ENCODE measurements at places on chromosomes 6 and 20. TPM values are rescaled to one million over a fixed set of nuclear protein-coding genes. Genes with fewer than 3 reads are reported as not detected.
A peak's percentile ranks its signal among the peaks of the same experiment; 100 is the strongest.

LY6G5B gene
- 5.6 TPM for polyA plus RNA-seq

PRDM13 gene
- not detected for polyA plus RNA-seq

TAGAP gene
- polyA plus RNA-seq: 7.8 TPM

SOBP gene
- 19.1 TPM for polyA plus RNA-seq

POM121L2 gene
- not detected for polyA plus RNA-seq

ARHGAP40 gene
- not detected for polyA plus RNA-seq

TMEM242 gene
- 10.0 TPM for polyA plus RNA-seq

- DNase-seq: no peak
Observed at GRCh38 chr6:88804701-88805100, 158.7 kb downstream of the RNGTT start.

GRCh38 chr20:51595058-51595532, 52.6 kb upstream of the NFATC2 start:
- DNase-seq: peak; percentile 83

DNA sequence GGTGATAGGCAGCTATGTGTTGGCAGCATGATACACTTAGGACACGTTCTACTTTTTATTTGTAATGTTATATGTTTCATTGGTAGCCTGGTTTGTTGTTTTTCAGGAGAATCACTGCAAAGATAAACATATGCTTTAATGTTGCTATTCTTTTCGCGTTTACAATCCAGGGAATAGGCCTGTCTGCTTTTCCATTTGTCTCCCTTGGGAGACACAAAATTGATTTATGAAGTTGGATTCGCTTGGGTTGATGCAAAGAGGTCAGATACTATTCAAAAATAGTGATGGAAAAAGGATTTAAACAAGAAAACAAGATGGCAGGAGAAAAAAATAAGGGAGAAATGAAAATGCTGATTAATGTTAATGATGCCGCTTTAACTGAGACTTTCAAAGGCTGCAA, 179.5 kb upstream of the SOX4 start:
- DNase-seq: no peak

- peak; percentile 72 for DNase-seq
Observed at GRCh38 chr6:28988536-28989311, 16.4 kb downstream of the ZNF311 start.

DNA sequence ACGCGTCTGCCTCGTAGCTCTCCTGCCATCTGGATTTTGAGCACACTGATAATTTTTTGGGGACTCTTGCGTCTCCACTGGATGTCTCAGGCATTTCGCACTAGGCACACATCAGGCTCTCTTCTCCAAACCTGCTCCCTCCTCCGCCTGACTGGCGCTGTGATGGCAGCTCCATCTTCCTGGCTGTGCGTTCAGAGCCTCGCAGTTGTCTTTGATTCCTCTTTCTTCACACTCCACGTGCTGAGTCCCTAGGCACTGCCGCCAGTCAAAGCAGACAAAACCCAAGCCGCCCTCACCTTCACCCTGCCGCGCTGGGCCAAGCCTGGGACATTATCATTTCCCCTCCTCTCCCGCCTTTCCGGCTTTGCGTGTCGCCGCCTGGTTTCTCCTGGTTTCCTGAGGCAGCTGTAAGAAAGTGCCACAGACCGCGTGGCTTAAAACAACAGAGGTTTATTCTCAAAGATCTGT, 778 bp downstream of the PSMG4 start:
- no peak for DNase-seq

- no peak for DNase-seq
Observed at GRCh38 chr6:110980648-110981047, 1.2 kb upstream of the RPF2 start.

GRCh38 chr20:38863024-38863851, 57.7 kb downstream of the PPP1R16B start:
- DNase-seq: no peak

DNA sequence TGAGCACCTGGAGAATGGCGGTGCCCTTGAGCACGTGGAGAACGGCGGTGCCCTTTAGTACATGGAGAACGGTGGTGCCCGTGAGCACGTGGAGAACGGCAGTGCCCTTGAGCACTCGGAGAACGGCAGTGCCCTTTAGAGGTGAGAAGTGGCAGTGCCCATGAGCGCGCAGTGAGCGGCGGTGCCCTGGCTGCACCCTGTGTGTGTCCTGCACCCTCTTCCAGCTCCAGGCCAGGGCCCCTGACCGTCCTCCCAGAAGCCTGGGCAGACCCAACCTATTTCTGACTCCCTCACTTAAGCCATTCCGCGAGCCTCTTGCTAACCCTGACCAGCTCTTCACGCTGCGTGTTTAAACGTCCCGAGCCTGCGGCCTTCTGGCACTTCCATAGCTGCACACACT, 151.3 kb downstream of the DLL1 start:
- DNase-seq: no peak

- no peak for DNase-seq
Observed at GRCh38 chr6:22457996-22458395, 111.4 kb upstream of the HDGFL1 start.

GRCh38 chr6:2166717-2167116, 78.7 kb downstream of the GMDS start:
- DNase-seq: no peak

- no peak for DNase-seq
Observed at GRCh38 chr6:125236536-125237327, 65.0 kb downstream of the HDDC2 start.

DNA sequence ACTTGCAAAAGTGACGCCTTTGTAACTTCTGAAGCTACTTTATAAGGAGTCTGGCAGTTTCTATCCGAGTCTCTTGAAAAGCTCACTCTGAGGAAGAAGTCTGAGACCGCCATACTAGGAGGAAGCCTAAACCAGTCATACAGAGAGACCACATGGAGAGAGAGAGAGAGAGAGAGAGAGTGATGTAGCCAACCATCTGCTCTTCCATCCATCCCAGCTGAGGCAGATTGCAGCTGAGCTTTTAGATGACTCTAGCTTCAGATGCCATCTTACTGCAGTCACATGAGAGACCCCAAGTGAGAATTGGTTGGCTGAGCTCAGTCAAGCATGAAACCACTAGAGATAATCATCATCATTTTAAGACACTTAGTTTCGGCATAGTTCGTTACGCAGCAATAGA, 15.0 kb upstream of the DTNBP1 start:
- no peak for DNase-seq

DNA sequence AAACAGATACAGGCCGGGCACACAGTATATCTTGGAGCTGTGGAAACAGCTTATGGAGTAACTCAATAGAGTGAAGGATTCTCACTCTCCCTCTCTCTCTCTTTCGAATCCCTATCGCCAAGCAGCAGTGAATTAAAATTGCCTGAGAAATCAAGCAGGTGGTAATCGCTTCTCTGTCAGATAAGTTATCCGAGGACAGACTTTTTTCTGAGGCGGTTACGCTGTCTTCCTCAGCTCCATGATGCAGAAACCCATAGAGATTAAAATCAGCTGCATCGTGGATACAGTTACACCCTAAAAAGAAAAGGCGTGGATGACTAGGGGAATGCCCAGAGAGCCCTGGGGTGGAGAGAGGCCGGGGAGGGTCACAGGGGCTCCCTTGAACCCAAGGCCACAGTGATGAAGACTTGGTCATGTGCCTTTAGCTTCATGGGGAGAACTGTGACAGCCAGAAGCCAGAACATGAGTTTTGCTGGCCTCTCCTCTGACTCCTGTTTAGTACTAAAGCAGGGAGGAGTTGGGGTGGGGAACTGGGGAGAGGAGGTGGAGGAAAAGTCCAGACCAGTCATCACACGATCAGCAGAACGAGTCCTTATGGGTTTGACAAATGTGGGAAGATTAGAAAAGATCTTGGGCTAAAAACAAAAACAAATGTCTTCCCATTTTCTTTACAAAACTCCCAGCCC, 138.8 kb upstream of the JARID2 start:
- no peak for DNase-seq

DNA sequence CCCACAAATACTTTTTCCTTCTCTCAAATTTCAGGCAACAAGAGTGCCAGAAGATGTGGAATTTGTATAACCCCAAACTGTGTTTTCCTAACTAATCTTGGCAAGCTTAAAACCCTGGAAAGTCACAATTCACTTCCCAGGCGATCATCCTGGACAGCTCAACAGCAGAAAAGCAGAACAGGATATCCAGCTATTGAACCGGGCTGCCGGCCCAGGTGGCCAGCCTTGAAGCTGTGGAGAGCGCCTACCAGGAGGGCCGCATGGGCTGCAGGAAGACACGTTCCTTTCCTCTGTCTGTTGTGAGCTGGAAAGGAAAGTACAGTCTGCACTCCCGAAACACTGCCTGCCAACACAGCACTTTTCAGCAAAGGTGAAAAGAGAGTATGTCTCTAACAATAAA, 719.7 kb upstream of the MARCKS start:
- DNase-seq: peak; percentile 86

DNA sequence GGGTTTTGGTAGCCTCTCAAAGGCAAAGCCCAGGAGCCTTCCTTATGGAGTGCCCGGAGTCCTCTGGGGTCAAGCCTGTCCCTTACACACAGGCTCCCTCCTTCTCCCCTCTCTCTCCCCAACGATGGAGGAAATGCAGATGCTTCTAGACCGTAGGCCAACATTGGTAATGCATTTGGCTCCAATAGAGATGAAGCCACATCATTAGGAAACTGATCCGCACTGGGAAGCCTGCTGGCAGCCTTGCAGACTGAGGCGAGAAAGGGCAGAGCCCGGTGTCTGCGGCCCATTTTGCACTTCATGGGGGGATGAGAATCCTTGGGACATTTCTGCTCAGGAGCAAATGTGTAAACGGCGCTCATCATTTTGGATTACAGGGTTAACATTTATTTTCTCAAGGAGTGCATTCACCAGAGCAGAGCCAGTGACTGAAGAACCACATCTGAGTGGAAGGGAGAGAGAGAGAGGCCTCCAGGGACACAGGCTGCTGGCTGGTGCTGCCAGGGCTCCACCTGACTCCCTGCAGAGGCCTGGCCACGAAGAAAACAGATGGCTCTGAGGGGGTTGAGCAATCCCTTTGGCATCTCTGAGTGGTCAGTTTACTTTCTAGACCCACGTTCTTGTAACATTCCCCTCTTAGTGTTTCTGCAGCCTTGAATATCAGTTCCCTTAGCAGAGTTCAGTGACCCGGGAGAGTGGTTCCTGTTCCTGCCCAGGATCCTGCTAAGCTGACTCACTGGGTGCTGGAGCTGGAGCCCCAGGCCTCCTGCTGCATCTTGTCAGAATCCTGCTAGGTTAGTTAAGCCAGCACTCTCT, 4.4 kb upstream of the CST3 start:
- no peak for DNase-seq

- DNase-seq: no peak
Observed at GRCh38 chr6:43985329-43985728, 141.9 kb downstream of the MRPL14 start.
